Stimulated activated CD8-positive, alpha-beta memory T cell treated with anti-CD3 and anti-CD28 coated beads, Interleukin-7, amount 100 ng/mL, for 4 hours (primary cell): ENCODE measurements at places on chromosomes 6 and 20.
A peak's percentile ranks its signal among the peaks of the same experiment; 100 is the strongest.

GRCh38 chr20:44273231-44274215 is 26.4 kb downstream of the GDAP1L1 start:
- DNase-seq: no peak

GRCh38 chr6:123771126-123771525 is 32.5 kb upstream of the NKAIN2 start:
- DNase-seq: no peak

DNA sequence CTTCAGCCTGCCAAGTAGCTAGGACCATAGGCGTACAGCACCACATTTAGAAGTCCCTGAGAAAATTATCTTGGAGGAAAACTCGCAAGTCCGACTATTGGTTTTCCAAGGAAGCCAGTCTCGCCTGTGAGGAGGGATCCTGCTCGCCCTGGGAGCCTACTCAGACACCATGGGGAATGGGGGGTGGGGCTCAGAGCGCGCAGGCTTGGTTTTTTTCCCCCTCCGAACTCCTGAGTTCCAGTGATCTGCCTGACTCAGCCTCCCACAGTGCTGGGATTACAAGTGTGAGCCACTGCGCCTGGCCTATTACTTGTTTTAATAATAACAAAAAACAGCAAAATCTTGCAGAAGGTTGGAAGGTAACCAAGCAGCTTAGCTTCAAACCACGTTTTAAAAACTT is 153.7 kb downstream of the OR2B2 start:
- no peak for DNase-seq

- no peak for DNase-seq
Measured at GRCh38 chr6:89057759-89058158, 22.8 kb upstream of the PNRC1 start.

DNA sequence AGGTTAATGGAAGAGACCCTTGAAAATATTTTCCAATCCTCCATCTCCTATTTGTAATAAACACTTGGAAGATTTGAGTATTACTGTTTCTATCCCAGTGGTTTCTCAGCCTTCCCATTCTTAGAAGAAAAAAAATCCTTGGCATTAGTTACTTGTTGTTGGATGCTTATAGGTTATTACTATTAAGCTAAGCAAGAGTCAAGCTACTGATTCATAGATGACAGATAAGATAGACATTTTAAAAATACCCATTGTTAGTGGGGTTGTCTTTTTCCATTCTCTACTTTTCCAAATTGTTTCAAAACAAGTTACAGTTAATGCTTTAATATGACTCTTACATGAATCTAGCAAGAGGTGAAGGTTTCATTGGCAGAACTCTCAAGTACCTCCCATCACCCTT is 158.5 kb downstream of the HIVEP2 start:
- no peak for DNase-seq

GRCh38 chr6:18160911-18161310 is 5.7 kb downstream of the KDM1B start:
- no peak for DNase-seq

GRCh38 chr6:17879184-17879583 is 108.3 kb downstream of the KIF13A start:
- DNase-seq: no peak

DNA sequence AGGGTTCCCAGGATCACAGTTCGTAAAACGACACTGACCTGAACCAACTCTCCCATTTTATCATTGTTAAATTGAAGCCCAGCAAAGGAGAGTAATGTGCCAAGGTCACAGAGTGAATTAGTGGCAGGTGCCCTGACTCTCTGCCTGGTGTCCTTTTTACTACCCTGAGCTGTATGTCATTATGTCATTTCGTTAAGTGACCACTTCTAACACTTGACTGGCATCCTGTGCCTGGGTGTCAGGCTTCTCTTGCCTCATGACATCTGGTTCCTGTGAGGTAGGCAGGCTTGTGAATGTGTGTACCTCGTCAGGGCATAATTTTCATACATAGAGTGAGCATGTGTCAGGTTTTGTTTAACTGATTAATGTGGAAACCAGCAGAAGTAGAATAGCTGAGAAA is 48.6 kb downstream of the RALY start:
- no peak for DNase-seq

- no peak for DNase-seq
Measured at GRCh38 chr20:41147767-41148191, 10.4 kb downstream of the PLCG1 start.

GRCh38 chr20:17688965-17689364 is 6.9 kb upstream of the RRBP1 start:
- no peak for DNase-seq

GRCh38 chr6:50030777-50031562 is 9.2 kb upstream of the DEFB110 start:
- no peak for DNase-seq

GRCh38 chr20:35252037-35252461 is 25.6 kb downstream of the MMP24 start:
- DNase-seq: peak; percentile 11

DNA sequence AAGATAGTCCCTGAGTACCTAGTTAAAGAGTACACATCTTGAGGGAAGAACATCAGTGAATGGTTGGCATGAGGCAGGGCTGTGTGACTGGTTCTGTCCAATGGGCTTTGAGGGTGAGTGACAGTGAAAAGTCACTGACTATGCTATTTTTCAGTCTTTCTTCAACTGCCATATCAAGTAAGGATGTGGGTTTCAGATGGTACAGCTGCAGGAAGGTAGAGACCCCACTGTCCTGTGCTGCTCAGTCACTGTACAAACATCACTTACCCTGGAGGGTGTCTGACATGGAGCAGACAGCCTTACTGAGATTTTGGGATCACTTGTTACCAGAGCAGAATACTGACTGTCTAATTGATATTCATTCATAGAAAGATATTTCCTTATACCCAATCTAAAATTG is 115.3 kb upstream of the ASCC3 start:
- DNase-seq: no peak

DNA sequence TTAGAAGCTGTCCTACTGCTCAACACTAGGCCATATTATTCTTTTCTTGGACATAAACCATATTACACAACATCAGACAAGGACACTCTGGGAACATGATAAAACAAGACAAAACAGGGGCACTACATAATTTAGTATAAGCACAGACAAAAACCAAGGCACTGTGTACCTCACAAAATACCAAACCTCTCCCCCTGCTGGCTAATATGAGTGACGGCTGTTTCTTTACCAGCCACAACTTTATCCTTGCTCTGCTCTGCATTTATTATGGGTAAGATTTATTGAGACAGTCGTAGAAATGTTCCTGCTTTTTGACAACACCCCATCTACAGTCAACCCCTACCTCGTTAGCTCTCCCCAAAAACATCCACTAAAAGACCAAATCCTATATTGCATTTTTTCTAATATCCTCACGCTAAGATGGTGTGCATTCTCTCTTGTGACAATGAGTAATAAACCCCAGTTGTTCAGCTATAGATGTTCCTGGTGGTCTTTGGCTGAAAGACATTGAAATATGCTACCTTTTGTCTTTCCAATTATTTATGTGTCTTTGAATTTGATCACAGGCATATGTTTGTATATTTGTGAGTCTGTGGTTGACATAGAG is 23.8 kb upstream of the POLR1H start:
- no peak for DNase-seq

- no peak for DNase-seq
Measured at GRCh38 chr6:20918868-20919267, 384.6 kb downstream of the CDKAL1 start.

- no peak for DNase-seq
Measured at GRCh38 chr6:29763491-29764289, 40.5 kb downstream of the HLA-F start.

DNA sequence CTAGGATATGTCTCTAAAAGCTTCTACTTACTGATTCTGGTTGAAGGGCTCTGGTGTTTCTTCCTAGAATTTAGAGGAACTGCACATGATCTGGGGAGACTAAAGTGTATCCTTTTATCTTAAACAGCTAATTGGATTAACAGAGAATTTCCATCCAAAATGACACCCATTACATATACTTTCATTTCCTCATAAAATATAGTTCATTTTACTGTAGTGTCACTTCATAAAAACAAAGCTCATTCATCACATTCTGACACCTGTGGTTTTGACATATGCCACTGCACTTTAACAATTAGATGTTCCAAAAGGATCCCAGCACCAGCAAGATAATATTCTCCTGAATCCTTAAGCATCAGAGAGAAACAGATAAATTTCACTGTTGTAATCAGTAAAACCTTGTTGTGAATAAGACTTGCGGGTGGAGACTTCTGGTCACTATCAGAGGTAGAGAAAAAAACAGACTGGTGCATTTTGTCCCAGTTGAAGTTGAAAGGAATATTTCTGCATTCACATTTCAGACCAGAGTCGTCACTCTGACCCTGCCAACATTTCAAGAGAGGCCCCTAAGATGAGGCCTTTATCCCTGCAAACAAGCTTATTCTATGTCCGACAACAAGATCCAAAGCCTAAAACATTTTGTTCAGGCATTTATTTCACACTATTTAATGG is 175.3 kb upstream of the BMP5 start:
- DNase-seq: no peak

- peak; percentile 30 for DNase-seq
Measured at GRCh38 chr6:106097411-106098231, 11.5 kb downstream of the PRDM1 start.

- DNase-seq: peak; percentile 92
Measured at GRCh38 chr6:31652925-31653724, 664 bp upstream of the BAG6 start.

GRCh38 chr6:22113026-22113766 is 183.6 kb downstream of the PRL start:
- DNase-seq: no peak

DNA sequence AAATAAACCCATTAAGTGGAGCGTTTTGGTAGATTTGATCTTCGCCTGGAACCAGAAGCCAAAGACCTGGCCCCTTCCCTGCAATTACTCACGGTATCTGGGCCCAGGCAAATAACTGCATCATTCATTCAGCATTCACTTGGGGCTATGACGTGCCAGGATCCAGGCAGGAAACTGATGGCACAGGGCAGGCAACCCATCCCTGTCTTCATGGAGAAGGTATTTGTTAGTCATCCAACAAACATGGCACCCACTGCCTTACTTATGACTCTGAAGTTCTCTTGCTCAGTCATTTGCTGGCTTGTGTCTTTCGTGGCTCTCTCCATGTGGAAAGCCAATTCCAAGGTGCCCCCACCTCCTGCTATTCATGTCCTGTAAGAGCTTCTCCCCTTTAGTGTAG is 232.4 kb downstream of the BMP7 start:
- no peak for DNase-seq

GRCh38 chr6:131469130-131469529 is 103.9 kb upstream of the ARG1 start:
- no peak for DNase-seq

DNA sequence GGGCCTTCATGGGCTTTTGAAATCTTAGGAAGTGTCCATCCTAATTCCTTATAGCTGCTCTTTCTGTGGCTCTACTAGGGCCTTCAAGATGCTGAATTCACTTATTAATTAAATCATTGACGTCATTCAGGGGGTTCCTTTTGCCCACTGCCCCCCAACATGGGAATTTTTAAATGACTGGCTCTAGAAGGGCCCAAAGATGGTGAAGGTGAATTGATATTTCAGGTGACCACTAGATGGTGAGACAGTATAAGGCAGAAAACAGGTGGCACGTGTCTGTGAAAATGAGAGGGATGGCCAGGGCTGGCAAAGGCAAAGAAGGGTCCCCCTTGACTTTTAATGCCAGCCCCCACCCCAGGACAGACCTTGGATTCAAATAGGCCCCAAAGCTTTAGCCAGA is 11.8 kb downstream of the GNAS start:
- no peak for DNase-seq

- DNase-seq: no peak
Measured at GRCh38 chr6:167113047-167113754, 9.7 kb upstream of the CCR6 start.

DNA sequence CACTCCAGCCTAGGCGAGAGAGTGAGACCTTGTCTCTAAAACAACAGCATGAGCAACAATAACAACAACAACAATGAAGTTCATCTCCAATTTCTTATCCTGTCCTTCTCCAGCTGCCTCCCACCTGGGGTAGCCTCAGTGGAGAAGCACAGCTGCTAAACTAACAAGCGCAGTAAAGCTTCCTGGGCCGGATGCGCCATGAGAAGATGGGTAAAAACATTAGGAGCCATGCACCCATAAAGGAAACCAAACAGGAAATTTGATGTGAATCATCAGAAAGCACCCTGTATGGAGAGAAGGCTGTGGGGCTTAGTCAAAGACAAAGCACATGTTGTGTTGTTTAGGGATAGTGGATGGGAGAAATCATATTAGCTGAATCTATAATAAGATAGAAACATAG is 61.1 kb upstream of the CCN6 start:
- peak; percentile 30 for DNase-seq

DNA sequence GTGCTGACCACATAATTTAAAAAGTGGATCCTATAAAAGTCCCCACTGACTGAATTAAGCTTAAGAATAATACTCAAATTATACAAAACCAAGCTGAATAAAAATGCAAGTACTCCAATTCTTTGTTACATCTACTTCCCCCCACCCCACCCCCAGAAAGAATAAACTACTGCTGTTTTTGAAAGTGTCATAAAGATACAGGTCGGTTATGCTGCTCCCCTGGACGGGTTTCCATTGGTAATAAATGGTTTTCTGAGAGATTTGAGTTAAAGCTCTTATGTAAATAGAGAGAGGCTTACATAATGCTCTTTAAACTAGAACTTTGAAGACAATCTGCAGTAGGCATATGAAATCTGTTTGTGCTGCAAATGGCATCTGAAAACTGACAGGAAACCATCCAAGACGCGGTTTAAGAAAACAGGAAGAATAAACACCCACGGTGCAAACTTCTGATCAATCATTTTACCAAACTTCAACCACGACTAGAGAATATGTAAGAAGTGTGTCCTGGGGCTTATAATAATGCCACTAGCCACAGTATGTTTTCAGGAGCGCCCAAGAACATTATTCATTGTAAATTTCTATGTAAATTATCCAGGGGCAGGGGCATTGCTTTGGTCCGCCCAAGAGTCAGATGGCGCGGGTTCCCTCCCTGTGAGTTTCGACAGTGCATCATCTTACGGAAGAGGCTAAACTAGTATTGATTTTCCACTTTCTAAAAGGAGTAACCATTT is 10.8 kb upstream of the POU3F2 start:
- no peak for DNase-seq

DNA sequence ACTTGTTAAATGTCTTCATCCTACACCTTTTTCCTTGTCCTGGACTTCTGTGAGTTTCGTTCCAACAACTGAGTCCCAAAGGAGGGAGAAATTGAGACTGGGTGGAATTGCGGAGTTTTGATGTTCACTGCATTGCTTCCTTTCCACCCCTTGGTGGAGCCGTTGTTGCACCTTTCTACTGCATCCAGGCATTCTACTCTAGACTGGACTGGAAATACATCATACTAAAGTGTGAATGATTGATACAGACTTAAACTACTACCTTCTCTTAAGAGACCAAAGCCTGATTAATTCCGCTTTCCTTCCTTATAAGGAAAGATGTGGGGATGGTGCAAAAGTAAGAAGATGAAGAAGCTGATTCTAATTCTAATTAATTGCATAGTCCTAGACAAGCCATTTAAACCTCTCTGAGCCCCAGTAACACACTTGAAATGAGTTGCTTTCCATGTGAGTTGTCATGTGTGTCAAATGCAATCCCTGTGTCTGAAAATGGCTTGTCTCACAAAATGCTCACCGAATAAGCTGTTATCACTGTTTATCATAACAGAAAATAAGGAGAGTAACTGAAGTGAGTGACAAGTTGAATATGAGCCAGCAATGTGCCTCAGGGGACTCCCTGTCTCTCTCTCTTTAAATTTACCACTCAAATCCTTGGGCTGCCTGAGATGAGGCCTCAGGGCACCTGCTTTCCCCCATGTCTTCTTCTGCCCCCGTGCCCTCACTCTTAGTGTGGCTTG is 338.3 kb upstream of the CHD6 start:
- DNase-seq: no peak
